ENCODE measurements at places on chromosomes 3 and 15. TPM values are rescaled to one million over a fixed set of nuclear protein-coding genes. Genes with fewer than 3 reads are reported as not detected.

The FYTTD1 gene
- 103 TPM for polyA plus RNA-seq

The RPL15 gene
- polyA plus RNA-seq = 2,230 TPM

The SLC35G2 gene
- 4.2 TPM for polyA plus RNA-seq

The TGM4 gene
- 0.13 TPM for polyA plus RNA-seq

The UCN2 gene
- polyA plus RNA-seq = 0.40 TPM

The GHSR gene
- polyA plus RNA-seq = not detected

The CCR9 gene
- 0.06 TPM for polyA plus RNA-seq

The SLC24A5 gene
- polyA plus RNA-seq = 0.30 TPM

The SPINK8 gene
- 0.68 TPM for polyA plus RNA-seq

The SLC30A4 gene
- polyA plus RNA-seq = 9.1 TPM

The SLCO3A1 gene
- polyA plus RNA-seq = 7.8 TPM

- DNase-seq = no peak
Observed at GRCh38 chr3:43674345-43675085, 16.2 kb upstream of the ABHD5 start.

GRCh38 chr3:37092484-37092883 lies 81.9 kb downstream of the LRRFIP2 start:
- DNase-seq = no peak

- no peak for DNase-seq
Observed at GRCh38 chr3:108159105-108159504, 63.1 kb downstream of the IFT57 start.

GRCh38 chr3:56655709-56656108 lies 27.4 kb downstream of the TASOR start:
- no peak for DNase-seq

GRCh38 chr15:92196342-92196741 lies 197.3 kb upstream of the ST8SIA2 start:
- DNase-seq = no peak

- DNase-seq = no peak
Observed at GRCh38 chr15:55989383-55989782, 4.0 kb downstream of the NEDD4 start.

- DNase-seq = no peak
Observed at GRCh38 chr3:120145542-120146285, 51.5 kb upstream of the GSK3B start.

GRCh38 chr15:101115786-101116680 lies 135.8 kb downstream of the CHSY1 start:
- DNase-seq = peak; percentile 61

- no peak for DNase-seq
Observed at GRCh38 chr3:48569808-48570450, 6.3 kb upstream of the UCN2 start.

DNA sequence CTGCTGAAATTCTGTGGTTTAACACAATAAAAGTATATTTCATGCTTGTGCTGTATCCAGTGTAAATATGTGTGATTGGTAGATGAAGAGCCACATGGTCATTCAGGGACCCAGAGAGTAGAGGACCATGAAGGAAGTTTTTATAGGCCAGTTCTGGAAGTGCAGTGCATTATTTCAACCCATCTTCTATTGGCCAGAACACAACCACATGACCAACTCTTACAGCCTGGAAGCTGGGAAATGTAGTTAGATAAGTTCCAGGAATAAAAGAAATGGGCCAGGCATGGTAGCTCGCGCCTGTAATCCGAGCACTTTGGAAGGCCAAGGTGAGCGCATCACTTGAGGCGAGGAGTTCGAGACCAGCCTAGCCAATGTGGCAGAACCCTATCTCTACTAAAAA lies 21.4 kb upstream of the PRTG start:
- no peak for DNase-seq

- DNase-seq = no peak
Observed at GRCh38 chr3:10716964-10717363, 99.1 kb upstream of the SLC6A11 start.

- no peak for DNase-seq
Observed at GRCh38 chr3:193997228-193998122, 138.5 kb upstream of the HES1 start.

- DNase-seq = no peak
Observed at GRCh38 chr15:83866692-83867091, 212.8 kb downstream of the ADAMTSL3 start.

DNA sequence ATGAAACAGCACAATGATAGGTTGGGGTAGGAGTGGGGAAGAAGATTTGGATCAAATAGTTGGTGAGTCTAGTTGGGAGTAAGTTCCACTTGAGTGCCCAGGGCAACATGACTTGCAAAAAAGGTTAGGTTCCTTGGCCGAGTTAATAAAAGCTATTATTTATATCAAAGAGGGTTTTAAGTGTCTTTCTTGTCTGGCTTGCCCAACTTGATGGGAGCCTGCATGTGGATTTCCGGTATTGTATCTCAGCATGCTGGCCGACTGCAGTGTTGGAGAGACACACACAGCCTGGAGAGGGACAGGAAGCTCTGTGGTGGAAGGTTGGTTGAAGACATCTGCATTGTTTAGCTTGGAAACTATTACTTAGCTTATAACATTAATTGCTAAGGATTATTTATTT lies 449.5 kb upstream of the TBL1XR1 start:
- no peak for DNase-seq

DNA sequence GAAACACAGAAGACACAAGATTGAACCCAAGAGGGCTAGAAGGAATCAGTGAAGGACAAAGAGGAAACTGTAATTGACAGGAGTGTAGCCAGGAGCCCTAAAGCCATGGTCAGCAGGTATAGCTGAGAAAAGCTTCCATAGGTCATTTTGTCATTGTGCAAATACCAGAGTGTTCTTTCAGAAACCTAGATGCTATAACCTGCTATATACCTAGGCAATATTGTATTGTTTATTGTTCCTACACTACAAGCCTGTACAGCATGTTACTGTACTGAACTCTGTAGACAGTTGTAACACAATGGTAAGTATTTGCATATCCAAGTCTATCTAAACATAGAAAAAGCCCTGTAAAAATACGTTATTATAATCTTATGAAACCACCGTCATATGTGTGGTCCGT lies 119.3 kb upstream of the LRRFIP2 start:
- DNase-seq = no peak

DNA sequence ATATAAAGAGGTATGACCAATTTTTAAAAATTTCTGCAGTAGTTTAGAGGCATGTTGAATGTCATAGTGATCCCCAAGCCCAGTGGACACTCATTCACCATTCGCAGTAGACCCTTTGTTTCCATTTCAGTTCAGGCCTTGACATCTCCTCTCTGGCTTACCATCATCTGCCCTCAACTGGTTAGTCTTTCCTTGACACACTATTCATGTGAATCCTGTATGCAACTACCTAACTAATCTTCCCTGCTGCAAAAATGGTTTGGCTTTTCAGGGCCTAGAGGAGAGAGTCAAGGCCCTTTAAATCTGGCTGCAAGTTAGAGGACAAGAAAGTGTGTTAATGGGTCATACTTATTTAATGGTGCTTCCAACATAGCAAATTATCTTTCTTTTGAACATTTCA lies 10.9 kb downstream of the APH1B start:
- DNase-seq = no peak

DNA sequence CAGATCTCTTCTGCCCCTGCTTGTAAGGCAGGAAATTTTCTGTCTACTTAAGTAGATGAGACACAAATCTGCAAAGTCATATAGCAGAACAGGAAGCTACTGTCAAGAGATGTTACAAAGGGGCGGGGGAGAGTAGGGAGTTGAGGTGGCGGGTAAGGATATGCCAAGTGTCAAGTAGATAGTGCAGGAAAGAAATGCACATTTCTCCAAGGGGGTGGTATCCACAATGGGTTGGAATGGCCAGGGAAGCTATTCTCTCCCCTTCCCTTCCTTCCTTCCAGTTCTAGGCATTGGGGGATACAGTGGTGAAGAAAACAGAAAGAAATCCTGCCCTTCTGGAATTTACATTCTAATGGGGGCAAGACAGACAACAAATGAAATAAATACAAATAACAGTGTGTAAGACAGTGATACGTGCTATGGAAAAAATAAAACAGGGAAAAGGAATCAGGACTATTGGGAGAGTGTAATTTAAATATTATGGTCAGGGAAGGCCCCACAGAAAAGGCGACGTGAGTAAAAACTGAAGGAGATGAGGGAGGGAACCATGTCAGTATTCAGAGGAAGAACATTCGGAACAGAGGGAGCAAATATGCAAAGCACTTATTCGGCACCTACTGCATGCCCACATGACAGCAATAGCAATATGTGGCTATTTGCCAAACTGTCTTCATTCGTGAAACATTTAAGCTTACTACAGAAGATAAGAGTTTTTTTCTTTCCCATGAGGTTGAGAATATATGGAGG lies 42.8 kb upstream of the RNU6-1 start:
- no peak for DNase-seq

- DNase-seq = no peak
Observed at GRCh38 chr15:64275934-64276333, 80.0 kb downstream of the CSNK1G1 start.

DNA sequence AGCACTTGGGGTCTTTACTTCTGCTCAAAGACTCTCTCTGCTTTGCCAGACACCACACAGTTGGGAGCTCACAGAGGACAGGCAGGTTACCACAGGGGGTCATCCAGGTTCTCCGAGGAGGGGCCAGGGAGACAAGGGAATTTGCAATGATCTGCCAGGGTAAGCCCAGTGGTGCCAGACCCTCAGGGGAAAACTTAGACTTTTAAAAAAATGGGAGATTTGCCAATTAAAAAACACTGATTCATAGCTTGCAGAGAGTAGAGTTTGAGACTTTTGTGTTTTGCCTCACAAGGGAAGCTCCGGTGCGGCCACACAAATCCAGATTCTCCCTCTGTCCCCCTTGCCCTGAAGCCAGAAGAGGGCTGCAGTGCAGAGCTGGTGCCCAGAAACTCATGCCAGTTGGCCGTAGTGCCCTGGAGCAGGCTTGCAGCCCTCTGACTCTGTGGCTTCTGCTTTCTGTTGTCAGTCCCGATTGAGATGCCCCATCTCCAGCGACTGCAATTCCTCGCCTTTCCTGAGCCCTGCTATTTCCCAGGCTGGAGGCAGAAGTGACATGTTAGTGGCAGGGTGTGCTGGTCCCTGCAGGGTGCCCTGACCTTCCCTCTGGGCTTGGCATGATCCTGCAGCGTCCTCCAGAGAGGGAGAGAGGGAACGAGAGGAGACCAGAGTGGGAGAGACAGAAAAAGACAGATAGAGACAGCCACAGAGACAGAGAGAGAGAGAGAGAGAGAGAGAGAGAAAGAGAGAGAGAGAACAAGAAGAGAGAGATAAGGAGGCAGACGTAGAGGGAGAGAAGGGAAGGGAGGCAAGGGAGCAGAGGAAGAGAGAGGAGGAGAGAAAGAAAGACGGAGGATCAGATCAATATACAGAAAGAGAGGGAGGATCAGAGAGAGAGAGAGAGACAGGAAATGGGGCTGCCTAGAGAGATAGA lies 46.0 kb downstream of the RHCG start:
- no peak for DNase-seq

DNA sequence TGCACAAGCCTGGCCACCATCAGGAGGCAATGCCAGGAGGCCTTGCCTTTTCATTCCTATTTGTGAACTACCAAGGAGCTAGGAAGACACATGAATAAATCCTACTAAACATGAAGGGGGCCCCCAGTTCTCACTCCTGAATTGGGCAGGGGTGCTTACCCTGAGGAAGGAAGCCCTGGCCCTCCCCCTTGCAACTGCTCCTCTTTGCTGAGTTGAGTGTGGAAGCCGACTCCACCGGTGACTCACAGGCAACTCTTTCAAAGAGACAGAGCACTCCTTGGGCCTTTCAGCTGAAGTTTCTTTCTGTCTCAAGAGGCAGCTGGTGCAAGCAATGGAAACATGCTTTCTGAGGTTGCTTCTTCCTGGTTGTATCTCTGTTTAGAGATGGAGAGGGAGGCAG lies 1.7 kb downstream of the GABRG3 start:
- DNase-seq = no peak

GRCh38 chr3:54122324-54123002 lies at the start of gene CACNA2D3:
Gene CACNA2D3 (plus strand): TSS chr3:54122552.
- no peak for DNase-seq

DNA sequence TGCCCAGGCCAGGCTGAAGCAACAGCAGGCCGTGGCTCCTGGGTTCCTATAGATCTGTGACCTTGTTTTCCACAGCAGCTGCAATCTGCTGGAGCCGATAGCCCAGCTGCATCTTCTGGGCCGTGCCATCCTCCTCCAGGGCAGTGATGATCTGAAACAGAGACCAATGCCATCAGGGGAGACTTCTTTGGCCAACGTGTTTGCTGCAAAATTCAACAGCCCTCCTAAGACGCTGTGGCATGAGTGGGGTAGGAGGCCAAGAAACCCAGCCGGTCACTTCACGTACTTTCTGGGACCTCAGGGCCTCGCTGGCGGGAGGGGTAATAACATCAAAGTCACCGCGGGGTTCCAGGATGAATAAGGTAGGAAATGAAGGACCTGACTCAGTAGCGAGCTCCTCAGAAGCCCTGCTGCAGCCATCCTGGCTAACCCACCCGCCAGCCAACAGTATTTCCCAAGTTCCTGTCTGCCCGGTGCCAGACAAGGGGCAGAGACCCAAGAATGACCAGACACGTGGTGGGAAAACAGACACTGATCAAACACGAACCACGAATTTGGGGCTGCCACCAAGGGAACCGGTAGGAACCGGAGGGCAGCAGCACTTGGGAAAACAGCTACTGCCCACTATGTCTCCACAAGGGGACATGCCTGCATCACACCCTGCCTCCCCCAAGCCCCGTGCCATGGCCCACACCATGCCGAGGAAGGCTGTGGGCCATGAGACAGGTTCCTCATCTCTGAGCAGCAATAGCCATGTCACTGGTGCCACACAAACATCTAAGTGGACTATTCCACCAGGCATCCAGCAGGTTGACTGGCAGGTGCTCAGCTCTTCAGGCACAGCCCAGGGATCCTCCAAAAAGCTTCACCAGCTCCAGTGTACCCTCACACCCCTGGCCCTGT lies 25.2 kb downstream of the PLXNB1 start:
- no peak for DNase-seq

GRCh38 chr3:123046262-123047061 lies 18.9 kb upstream of the SEMA5B start:
- DNase-seq = no peak

- DNase-seq = no peak
Observed at GRCh38 chr3:72158639-72159326, 373.8 kb upstream of the PROK2 start.

DNA sequence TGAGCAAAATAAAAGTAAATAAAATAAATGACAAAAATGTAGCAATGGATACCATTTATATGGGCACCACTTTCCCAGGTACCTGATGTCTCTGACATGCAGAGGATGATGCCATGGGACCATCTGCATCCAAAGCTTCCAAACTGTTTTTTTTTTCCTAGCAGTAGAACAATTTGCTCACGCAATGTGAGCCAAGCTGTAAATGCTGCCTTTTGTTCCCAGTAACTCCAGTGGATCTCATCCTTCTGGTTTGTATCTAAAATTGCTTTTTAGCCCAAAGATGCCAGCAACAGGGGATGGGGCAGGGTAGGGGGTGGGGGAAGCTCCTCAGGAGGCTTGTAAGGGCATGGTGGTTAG lies 32.7 kb downstream of the SLC12A8 start:
- DNase-seq = no peak

- DNase-seq = no peak
Observed at GRCh38 chr3:32413845-32414521, 22.3 kb downstream of the CMTM7 start.

GRCh38 chr3:67619991-67620390 lies 34.4 kb downstream of the SUCLG2 start:
- no peak for DNase-seq

Data from left renal cortex interstitium (tissue), 4 donors.